ENCODE measurements at places on chromosomes 13 and 19.

- peak; percentile 92 for DNase-seq
Observed at GRCh38 chr13:44231786-44232516, 141.7 kb upstream of the SERP2 start.

DNA sequence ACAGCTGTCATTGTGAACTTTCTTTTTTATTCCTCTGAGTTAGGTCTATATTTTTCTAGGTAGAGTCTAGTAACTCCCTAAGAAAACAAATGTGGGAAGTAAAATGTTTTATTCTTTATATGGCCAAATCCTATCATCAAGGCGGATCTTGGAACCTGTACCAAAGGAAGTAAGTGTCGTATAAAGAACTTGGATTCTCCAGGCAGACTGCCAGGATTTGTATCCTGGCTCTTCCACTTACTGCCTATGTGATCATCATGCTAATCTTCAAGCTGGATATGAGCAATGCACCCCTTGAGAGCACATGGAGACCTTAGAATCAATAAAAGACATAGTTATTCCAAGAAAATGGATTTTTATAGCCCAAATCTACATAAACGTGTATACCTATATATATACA, 286.5 kb downstream of the PCDH17 start:
- no peak for DNase-seq

DNA sequence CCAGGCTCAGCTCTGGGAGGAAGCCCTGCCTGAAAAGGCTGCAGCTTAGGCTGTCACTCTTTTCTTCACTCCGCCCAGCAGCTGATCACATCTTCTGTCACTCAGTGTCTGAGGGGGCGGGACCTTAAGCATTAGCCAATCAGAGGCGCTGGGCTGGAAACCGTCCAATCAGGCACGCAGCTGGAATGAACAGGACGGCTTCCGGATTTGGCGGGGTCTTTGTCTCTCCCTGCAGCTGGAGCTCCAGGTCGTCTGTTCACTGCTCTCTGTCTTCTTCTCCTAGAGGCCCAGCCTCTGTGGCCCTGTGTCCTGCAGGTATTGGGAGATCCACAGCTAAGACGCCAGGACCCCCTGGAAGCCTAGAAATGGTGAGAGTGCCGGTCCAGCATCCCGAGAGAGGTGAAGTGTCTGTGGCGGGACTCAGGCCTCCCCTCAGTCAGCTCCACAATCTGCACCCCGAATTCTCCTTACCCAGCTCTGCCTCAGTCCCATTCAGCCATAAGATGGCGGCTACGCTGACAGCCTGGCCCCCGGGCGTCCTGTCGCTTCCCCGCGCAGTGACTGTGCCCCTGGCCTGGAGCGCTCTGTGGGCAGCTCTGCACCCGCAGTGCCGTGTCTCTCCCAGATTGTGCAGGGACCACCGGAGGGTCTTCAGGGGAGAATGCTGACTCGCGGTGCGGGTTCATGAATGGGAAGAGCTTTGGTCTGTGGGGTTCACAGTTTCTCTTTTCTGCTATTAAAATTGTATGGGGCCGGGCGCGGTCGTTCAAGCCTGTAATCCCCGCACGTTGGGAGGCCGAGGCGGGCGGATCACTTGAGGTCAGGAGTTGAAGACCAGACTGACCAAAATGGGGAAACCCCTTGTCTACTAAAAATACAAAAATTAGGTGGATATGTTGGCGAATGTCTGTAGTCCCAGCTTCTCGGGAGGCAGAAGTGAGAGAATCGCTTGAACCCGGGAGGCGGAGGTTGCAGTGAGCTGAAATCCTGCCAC, at the start of gene ZNF66:
ZNF66 (plus strand) TSS at position 222 of the 994 bp plus-strand sequence; CDS start at position 366, 144 bp downstream.
- peak; percentile 90 for DNase-seq

DNA sequence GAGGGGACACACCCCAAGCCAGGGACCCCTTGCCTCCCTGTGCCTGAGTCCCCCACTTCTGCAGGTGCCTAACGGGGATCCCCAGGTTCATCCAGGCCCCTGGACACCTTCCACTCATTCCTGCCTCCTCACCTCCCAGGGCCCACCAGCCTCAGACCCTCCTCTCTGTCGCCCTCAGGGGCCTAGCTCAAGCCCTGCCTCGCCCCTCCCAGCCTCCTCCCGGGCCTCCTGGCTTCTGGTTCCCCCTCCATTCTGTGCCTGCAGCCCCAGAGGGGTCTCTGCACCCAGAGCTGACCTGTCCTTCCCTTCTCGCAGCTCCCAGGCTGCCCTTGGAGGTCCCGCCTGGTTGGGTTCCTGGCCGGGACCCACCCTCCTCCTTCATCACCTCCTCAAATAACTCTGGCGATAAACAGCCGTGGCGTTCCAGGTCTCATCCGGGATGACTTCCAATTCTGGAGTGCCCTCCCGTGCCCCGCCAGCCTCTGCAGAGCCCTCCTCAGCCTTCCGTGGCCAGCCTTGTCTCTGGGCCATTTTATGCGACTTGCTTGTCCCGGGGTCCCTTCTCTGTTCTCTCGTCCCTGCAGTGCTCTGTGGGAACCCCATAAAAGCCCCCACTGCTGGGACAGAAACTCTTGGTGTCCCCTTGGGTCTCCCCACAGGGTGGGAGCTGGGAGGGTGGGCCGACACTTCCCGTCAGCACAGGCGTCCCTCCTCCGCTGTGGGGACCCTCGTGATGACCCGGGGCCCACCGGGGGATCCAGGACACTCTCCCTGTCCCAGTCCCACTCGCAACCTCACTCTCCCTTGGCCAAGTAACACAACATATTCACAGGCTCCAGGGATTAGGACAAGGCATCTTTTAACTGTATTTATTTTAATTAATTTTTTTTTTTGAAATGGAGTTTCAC, 9.2 kb downstream of the JOSD2 start:
- no peak for DNase-seq

- no peak for DNase-seq
Observed at GRCh38 chr19:49148784-49149651, 6.2 kb downstream of the HRC start.

GRCh38 chr19:13100031-13100588, 2.5 kb downstream of the LYL1 start:
- no peak for DNase-seq

DNA sequence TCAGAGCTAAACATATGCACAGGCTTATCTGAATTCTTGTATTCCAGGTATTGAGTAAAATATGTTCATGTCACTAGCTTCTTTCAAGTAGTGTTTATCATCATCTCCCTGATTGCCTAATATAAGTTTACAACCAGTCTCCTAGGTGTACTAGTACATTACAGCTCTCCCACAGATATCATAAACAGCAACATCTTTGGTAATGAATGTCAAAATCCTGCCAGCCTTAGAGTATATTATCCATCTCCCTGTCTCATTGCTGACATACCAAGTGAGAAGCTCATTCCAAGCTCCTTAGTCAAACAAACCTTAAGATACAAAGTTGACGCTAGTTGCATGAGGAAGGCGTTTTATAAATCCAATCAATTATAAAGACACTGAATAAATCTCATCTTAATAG, 689.1 kb upstream of the GPC6 start:
- DNase-seq = no peak

- DNase-seq = no peak
Observed at GRCh38 chr19:14090509-14091080, at the start of gene SAMD1. SAMD1 (minus strand) TSS chr19:14090751.

DNA sequence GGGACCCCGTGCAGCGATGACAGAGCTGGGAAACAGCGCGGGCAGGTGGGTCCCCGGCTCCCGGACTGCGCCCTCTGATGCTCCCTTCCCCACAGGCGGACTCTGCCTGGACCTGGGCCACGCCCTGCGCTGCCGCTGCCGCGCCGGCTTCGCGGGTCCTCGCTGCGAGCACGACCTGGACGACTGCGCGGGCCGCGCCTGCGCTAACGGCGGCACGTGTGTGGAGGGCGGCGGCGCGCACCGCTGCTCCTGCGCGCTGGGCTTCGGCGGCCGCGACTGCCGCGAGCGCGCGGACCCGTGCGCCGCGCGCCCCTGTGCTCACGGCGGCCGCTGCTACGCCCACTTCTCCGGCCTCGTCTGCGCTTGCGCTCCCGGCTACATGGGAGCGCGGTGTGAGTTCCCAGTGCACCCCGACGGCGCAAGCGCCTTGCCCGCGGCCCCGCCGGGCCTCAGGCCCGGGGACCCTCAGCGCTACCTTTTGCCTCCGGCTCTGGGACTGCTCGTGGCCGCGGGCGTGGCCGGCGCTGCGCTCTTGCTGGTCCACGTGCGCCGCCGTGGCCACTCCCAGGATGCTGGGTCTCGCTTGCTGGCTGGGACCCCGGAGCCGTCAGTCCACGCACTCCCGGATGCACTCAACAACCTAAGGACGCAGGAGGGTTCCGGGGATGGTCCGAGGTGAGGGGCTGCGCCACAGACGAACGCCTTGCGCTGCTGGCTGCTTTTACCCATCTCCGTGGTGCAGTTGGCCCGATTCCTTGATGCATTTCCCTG, 7.8 kb upstream of the SELENOV start:
- no peak for DNase-seq

DNA sequence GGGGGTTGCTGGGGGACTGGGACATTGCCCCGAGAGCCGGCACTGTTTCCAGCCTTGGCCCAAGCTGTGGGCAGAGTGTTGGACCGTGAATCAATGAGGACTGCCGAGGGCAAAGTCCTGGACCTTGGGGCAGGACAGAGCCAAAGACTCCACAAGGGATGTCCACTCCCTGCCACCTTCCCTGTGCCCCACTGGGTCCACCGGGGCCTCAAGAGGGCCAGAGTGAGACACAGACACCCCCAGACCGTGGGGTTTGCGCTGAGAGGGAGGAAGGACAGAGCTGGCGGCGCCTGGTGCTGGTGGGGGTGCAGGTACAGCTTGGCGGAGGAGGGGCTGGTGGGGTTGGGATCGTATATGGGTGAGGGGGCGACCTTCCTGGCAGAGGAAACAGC, 11.8 kb downstream of the MAST3 start:
- DNase-seq = no peak

GRCh38 chr13:37735293-37735692, 134.3 kb downstream of the TRPC4 start:
- no peak for DNase-seq

DNA sequence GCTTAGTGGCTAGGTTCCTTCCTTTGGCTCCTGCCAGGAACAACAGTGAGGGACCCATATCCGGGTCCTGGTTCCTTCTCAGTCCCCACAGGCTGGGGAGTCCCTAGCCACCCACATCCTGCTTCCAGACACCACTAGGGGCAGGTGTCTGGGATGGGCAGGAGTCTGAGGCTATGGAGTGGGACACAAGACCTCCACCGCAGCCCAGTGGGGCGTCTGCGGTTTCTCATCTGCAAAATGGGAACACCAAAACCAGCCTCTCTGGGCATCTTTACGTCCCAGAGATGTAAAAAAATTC, 879 bp upstream of the FCGBP start:
- DNase-seq = no peak

- no peak for DNase-seq
Observed at GRCh38 chr19:32287086-32287485, 58.3 kb upstream of the ZNF507 start.

DNA sequence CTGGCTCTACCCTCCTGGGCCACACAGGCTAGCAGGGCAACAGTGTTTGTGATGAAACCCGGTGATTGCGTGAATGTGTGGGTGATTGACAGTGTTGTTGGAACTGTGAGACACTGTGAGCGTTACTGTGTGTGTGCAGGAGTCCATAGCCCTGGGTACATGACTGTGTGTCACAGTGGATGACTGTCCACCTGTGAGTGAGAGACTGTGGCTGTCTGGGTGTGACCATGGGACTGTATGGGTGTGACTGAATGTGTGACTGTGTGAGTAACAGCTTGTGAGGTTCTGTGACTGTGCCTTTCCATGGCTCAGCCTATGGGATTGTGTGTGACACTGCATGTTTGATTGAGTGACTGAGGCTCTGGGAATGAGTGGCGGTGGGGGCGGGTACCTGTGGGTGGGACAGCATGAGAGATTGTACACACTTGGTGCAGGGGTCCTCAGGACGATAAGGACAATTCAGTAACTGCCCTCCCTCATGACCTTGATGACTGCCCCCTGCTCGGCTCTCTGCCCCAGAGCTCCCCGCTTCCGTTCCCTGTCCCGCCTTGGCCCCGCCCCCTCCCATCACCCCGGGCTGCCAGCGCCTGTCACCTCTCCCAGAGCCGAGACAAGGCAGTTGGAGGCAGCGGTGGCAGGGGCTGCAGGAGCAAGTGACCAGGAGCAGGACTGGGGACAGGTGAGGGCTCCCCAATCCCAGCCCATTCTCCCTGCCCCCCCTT, at the start of gene GIPR:
GIPR (plus strand) TSS at position 602 of the 722 bp plus-strand sequence. CDS start 1,300 bp downstream, outside the sequence.
- DNase-seq = no peak

- no peak for DNase-seq
Observed at GRCh38 chr13:35720690-35721554, 244.4 kb upstream of the MAB21L1 start.

DNA sequence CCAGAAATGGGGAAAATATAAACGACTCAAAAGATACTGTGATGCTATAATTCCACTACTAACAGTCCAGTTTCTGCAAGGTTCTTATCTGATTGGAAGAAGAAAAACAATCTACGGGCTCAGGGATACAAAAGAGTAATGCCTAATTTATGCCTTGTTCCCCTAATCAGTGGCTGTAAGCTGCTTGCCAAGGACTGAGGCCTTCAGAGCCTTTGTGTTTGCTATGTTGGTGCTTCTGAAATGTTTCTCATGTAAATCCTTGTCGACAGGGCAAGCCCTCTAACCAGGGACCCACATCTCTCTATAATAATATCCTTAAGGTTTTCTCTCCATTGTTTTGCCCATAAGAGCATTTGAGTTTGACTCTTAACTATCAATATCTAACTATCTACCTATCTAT, 89.7 kb upstream of the CLDN10 start:
- DNase-seq = no peak

- DNase-seq = no peak
Observed at GRCh38 chr13:106275446-106276032, 259.9 kb downstream of the EFNB2 start.

GRCh38 chr19:41356984-41357739, 3.4 kb upstream of the TGFB1 start:
- no peak for DNase-seq

DNA sequence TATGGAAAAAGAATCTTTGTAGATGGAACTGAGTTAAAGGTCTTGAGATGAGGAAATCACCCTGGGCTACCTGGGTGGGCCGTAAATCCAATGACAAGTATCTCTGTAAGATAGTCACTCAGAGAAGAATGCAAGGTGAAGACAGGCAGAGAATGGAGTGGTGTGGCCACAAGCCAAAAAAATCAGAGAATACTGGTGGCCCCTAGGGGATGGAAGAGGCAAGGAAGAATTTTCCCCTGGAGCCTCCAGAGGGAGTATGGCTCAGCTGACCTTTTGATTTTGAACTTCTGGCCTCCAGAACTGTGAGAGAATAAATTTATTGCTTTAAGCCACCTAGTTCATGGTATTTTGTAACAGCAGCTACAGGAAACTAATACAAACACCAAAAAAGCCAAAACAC, 32.7 kb upstream of the CSNK1A1L start:
- DNase-seq = no peak

- DNase-seq = no peak
Observed at GRCh38 chr13:73860501-73860900, 273.7 kb downstream of the KLF12 start.

GRCh38 chr13:100442095-100442832, 146.3 kb downstream of the GGACT start:
- no peak for DNase-seq

DNA sequence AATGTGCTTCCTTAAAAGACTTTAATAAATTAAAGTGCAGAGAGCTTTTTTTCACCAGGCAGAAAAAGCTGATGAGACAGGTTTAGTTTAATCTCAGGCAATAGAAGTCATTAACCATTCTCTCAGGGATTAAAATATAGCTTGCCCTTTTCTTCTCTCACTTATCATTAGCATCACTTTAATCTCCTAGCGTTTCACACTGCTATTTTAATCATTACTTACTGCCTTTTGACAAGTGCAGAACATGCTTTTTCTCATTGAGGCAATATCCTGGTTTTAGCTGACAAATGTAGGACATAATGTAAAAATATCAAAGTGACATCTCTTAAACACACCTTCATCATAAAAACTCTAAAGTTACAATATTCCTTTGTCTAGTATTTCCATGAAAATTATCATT, 94.6 kb downstream of the DACH1 start:
- no peak for DNase-seq

Measured in non-pigmented ciliary epithelial cell (primary cell).